ENCODE measurements at places on chromosomes 12 and 14.
A peak's percentile ranks its signal among the peaks of the same experiment; 100 is the strongest.

GRCh38 chr12:93790472-93791152, 113.4 kb downstream of the CRADD start:
- no peaks in the 10 kb centered on the region for H3K36me3 ChIP-seq
- no peak overlapping the region for H3K4me3 ChIP-seq
- no peak overlapping the region for H3K27ac ChIP-seq
- no peak for DNase-seq
- H3K4me1 ChIP-seq: peaks cover 7% of the 10 kb centered on the region

- no peak overlapping the region for H3K27ac ChIP-seq
- no peak overlapping the region for H3K4me3 ChIP-seq
- no peaks in the 10 kb centered on the region for H3K4me1 ChIP-seq
- DNase-seq: no peak
Measured at GRCh38 chr12:27123642-27124041, 41.3 kb upstream of the C12orf71 start.

- H3K4me1 ChIP-seq: no peaks in the 10 kb centered on the region
- no peak for DNase-seq
- no peaks in the 10 kb centered on the region for H3K36me3 ChIP-seq
- no peak overlapping the region for H3K4me3 ChIP-seq
- H3K27ac ChIP-seq: no peak overlapping the region
Measured at GRCh38 chr12:89777733-89778379, 69.2 kb upstream of the ATP2B1 start.

DNA sequence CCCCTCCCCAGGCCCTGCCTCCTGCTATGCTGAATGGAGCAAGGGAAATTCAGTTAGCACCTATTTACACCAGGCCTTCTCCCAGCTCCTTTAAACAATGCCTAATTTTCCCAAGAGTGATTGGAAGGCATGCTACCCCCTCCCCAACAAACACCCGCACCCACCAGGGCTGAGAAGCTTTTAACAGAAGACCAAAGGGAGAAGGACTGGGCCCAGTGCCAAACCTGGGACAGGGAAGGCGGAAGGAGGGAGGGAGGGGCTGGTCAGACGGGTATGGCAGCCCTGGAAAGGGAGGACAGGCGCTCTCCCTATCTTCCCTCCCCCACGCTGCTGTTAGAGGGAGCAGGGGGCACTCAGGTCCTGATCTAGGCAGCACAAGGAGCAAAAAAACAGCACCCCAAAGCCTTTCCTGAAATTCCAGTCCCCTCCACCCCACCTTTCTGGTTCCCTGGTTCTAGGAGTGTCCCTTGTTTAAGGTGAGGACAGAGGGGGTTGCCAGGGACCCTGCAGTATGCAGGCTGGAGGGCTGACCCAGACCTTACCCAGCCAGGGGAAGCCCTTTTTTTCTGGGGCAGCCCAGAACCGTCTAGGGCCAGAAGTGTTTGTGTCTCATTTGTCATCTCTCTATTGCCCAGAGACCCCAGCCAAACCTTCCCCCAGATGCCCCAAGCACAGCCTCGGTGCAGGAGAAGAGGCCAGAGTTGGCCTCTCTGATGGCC, 2.4 kb upstream of the KRT8 start:
- H3K27me3 ChIP-seq: no peaks in the 10 kb centered on the region
- H3K4me3 ChIP-seq: no peak overlapping the region
- no peaks in the 10 kb centered on the region for H3K36me3 ChIP-seq
- no peak overlapping the region for H3K27ac ChIP-seq
- DNase-seq: no peak

DNA sequence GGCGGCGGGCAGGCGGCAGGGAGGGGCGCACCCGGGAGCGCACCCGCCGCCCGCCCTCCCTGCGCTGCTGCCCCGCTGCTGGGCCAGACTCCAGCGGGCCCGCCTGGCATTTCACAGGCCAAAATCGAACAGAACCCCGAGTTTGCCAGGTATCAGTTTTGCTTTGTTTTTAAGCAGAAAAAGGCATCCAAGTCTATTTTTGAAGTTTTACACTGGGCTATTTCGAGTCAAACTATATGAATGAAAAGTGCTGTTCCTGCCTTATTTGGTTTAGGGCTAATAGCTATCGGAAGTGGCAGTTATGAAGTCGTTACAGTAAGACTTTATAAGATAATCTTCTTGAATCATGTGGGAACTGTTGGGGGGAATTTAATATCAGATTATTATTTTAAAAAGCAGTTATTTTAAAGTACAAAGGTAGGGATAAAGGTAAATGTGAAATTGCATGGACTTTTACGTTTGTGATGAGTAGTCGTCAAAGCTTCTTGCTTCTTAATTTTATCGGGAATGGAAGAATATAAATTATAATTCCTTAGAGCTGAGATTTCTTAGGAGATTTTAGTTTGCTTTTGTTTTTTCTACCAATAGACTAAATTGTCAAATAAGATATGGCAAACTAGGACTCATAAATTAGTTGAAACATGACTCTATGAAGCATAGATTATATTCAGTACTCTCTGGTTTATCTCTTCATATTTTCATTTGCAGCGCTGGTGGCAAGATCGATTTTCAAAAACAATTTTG, 1.1 kb downstream of the MSRB3 start:
- H3K27me3 ChIP-seq: peaks cover 5% of the 10 kb centered on the region
- DNase-seq: no peak
- no peaks in the 10 kb centered on the region for H3K36me3 ChIP-seq
- H3K4me1 ChIP-seq: peaks cover 9% of the 10 kb centered on the region
- H3K4me3 ChIP-seq: peak overlapping the region; percentile 45

DNA sequence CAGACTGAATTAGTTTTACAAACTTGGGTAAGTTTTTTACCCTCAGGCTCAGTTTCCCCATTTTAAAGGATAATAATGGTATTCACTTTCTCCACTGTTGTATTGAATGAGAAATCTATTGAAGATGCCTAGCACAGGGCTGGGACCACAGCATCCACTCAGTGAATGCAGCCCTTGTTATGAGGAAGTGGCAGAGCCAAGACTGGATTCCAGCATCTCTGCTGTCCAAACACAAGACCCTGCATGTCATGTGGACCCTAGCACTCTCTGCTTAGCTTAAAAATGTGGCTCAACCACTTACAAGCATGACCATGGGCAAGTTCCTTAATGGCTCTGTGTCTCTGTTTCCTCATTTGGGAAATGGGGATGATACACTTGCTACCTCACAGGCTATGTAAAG, 24.1 kb upstream of the TRIM9 start:
- no peak for DNase-seq
- H3K4me1 ChIP-seq: no peaks in the 10 kb centered on the region
- no peak overlapping the region for H3K27ac ChIP-seq
- H3K27me3 ChIP-seq: no peaks in the 10 kb centered on the region

- no peak for DNase-seq
- peak overlapping the region; percentile 36 for H3K27ac ChIP-seq
- H3K27me3 ChIP-seq: no peaks in the 10 kb centered on the region
- peaks cover 46% of the 10 kb centered on the region for H3K4me1 ChIP-seq
- no peak overlapping the region for H3K4me3 ChIP-seq
- peaks cover 4% of the 10 kb centered on the region for H3K36me3 ChIP-seq
Measured at GRCh38 chr14:64510825-64511671, 6.5 kb downstream of the ZBTB1 start.
